Bone marrow (tissue), 2 donors: ENCODE measurements at places on chromosomes 7 and 10.

- DNase-seq = no peak
Measured at GRCh38 chr7:19392246-19392645, 247.0 kb upstream of the FERD3L start.

DNA sequence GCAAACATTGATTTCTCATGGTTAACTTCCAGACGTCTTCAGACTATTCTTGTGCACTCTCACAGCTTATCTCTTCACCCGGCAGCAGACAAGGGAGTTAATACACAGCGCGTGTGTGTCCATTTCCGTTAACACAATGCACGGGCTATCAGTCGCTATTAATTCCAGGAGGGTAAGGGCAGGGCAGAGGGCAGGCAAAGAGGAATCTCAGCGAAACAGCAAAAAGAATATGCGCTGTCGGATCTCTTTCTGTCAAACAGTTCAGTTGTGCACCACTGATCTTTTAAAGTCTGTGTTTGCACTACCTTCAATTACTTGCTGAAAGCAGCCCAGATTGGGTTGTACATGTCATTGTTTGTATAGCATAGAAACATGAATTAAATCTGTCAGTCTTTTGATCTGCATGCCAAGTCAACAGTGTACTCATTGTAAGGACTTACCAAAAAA lies 41.1 kb upstream of the CABCOCO1 start:
- no peak for DNase-seq

DNA sequence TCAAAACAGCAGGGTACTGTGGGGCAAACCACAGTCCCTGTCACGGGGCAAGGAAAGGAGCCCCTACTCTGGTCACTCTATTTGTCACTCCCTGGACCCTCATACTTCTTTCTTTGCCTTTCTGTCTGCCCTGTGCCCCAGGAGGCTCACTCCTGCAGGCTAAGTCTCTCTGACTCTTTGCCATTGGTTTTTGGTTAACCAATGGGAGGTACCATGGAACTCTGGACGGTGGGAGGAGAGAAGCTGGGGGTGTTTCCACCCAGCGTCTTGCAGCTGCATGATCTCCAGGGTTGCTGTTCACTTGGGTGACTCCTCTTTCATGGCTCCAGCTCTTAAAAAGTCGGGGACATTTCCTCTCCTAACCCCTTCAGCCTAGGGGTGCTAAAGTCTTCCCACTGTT lies 15.4 kb upstream of the EIF5AL1 start:
- DNase-seq = no peak

DNA sequence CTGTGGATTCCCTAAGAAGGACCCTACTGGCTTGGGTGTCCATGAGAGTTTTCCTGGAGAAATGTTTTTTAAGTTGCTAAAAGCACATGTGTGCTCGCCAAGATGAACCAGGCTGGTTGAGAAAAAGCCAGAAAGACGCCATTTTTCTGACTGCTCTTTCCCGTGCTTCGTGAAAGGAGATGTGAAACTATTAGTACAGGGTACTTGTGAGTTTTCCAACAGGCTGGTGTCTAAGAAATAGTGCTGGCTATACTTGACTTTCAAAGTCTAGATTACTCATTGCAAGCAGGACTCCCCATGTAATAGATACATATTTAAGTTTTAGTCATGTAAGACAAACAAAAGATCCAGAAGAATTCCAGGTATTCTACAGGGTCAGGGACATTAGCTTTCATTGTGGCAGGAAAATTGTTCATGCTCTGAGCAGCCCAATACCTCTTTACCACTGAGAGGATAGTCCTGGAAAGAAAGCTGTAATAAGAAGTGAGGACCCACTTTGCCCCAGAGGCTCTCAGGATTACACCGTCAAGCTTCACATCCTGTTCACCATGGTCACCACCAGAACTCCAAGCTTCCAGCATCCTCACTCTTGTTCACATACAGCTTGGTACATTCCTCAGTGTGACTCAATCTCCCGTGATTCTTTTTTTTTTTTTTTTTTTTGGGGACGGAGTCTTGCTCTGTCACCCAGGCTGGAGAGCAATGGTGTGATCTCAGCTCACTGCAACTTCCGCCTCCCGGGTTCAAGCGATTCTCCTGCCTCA lies 43.8 kb upstream of the ICA1 start:
- no peak for DNase-seq

DNA sequence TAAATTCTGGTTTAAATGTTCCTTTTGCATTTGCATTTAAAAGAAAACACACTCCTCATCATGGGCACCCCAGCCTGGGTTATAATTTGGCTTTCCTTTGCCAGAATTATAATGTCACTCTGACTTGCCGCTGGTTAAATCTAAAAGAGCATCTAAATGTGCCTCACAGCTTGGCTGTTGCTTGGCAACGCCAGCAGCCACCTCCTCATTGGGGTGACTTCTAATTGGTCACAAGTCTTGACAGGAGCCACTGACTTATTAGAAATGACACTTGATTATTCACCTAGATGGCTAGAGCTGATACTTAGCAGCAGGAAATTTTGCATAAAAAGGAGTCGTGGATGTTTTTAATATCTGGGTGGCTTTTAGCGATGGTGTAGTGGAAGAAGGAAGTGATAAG lies 114.3 kb downstream of the TBXAS1 start:
- DNase-seq = no peak

DNA sequence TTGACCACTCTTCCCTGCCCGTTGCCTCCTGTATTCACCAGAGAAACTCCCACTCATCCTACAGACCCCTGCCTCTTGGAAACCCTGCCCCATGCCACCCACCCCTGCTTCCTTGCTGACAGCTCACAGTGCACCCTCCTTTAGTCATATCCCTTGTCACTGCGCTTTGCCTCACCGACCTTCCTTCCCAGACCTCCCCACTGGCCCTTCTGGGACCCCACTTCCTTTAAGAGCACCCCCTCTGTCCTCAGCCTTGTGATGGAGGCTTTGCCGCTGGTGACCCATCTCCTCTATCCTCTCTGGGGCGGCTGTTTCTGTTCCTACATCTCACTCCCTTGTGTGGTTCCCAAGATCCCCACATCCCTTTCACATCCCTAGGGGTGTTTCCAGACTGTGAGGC lies 92.8 kb upstream of the ZMIZ1 start:
- no peak for DNase-seq

DNA sequence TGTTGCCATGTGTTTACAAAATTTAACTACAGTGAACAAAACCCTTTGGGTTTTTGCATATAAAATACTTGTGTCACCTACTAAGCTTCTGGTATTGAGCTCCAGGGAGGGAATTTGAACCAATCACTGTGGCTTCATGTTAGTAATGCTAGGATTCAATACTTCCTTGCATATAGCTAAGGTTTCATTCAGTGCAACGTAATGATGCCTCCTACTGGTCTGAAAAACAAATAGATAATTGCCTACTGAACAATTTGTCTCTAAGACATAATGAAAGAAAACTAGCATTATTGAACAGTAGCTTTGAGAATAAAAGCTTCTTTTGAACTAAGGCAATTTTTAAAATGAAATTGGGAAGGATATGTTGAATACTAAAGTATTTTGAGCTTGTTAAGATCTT lies 244.4 kb downstream of the ZWINT start:
- DNase-seq = no peak

- no peak for DNase-seq
Measured at GRCh38 chr7:140568021-140568813, 72.4 kb downstream of the DENND2A start.

DNA sequence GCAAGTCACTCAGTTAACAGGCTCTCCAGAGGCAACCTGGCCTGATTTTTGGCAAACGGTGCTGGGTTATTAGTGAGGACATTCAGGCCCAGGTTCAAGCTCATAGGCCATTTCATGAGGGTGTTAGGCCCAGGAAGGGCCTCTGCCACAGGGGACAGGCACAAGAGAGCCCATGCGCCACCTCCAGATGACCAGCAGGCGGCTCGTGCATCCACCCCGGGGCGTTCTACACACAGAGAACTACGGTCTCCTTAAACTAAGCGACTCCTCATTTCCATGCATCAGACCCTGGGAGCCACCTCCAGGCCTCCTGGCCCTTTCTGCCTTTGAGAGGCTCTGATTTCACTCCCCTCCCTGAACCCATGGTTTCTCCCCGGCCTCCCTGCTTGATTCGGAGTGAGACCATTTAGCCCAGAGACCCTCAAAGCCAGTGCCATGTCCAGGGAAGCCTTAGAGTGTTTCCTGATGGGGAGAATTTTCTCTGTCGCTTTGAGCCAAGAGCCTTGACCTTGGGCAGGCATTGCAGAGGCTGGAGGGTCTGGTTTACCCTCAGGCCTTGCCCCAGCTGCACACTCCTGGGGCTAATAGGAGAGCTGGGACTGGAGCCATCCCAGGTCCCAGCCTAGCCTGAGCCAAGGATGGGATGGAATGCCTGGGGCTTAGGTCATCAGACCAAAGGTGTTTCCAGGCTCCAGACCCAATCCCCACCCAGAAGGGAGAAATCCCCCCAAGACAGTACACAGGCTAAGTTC lies 188.0 kb downstream of the GRID1 start:
- DNase-seq = no peak

DNA sequence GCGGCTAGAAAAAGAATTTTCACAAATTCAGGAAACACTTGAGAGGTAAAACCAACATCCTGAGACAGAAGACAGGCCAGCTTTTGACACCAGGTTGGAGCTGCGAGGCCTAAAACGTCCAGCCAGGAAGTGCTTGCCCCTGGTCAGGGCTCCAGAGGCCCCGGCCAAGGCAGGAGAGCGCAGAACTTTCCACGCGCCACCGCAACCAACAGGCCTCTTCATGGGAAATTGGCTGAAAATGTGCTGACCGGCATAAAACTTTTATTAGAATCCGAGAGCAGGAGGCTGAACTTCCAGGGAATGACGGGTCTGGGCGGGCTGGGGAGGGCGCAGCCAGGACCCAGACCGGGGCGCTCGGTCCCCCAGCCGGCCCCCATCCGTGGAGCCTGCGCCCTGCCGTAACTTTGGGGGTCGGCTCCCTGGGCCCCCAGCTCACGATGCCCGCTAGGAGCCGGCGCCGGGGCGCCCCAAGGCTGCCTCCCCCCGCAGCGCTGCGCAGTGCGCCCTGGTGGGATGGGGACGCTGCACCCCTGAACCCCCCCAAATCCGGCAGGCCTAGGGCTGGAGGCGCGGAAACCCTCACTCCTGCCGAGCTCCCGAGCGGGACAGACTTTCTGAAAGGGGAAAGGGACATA lies 414.0 kb upstream of the MKI67 start:
- no peak for DNase-seq

GRCh38 chr10:126092366-126093215 lies 196.2 kb downstream of the FANK1 start:
- no peak for DNase-seq

DNA sequence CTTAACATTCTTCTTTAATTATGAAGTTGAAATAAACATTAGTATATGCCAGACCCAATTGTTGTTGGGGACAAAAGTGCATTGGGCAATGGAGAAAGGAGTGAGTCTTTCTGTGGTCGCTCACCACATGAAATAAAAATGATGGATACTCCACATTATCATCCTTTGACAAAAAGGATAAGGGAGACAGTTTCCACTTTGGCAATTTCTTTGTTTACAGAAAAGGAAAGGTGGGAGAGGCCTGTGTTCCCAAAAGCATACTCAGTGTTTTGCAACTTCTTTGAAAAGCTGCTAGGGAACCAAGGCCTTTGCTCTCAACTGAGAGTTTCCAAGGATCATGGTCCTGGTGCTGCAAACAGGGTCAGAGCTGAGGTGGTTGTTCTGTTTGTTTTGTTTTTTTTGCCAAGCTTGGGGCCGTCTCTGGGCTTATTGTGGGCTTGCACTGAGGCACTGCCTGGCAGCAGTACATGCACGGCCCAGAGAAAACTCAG lies 341.9 kb downstream of the TNS3 start:
- DNase-seq = no peak

DNA sequence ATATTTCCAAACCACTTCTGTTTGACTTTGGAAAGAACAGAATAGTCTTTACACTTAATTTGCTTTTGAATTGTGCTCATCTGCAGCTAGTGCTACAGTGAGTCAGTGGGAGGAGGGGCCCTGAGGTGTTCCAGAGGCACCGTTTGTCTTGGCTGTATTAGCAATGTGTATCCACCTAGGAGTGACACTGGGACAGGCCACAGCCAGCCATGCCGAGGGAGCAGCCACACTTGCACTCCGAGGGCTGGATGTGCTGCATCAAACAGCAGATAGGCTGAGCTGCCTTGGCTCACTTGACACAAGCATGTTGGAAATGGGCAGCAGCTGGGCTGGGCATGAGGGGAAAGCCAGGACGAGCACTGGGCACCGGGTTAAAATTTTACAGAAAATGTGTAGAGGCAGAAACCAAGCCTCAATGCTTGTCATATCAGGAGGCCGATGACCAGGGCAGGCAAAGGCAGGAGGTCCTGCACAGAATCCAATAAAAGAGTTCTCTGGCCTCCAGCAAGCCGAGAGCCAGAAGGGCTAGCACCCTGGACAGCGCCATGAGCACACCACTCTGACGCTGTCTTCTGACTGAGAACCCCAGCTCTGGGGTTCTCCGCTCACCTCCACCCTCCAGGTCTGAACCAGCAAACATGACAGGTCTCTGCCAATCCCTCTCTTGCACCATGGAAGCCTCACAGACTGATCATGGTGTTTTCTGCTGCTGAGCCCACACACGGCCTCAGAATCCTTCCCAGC lies 163.3 kb downstream of the GRID1 start:
- no peak for DNase-seq

GRCh38 chr10:132904181-132904813 lies 38.1 kb downstream of the CFAP46 start:
- DNase-seq = peak; percentile 5

- DNase-seq = no peak
Measured at GRCh38 chr7:2795906-2796305, 48.2 kb downstream of the GNA12 start.

DNA sequence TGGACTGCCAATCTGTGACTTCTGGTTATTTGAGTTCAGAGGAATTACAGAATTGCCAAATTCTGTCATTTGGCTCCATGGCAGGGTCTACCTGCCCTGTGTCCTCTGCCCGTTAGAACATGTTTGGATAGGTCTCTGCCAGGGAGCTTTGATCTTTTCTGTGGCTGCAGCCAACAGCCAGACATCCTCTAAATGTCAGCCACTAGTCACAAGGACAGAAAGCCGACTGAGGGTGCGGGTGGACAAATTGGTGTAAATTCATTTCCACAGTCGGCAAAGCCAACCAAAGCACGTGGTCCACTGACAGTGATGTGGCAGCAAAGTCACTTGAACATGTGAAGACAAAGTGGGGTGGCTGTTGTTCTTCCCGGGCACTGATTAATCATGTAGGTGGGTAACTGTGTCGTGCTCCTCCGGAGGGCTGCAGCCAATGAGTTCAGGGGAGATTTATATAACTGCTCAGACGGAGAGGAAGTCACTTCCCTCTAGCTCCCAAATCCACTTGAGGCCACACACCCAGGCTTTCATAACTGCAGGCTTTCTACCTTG lies 26.7 kb upstream of the CAMK1D start:
- no peak for DNase-seq

GRCh38 chr10:70540089-70540788 lies 61.7 kb downstream of the PALD1 start:
- DNase-seq = no peak

- no peak for DNase-seq
Measured at GRCh38 chr7:33874943-33875342, 30.4 kb upstream of the BMPER start.
